ENCODE measurements at places on chromosomes 3 and 15.

- no peak for DNase-seq
Measured at GRCh38 chr3:43330981-43331380, 44.6 kb downstream of the SNRK start.

DNA sequence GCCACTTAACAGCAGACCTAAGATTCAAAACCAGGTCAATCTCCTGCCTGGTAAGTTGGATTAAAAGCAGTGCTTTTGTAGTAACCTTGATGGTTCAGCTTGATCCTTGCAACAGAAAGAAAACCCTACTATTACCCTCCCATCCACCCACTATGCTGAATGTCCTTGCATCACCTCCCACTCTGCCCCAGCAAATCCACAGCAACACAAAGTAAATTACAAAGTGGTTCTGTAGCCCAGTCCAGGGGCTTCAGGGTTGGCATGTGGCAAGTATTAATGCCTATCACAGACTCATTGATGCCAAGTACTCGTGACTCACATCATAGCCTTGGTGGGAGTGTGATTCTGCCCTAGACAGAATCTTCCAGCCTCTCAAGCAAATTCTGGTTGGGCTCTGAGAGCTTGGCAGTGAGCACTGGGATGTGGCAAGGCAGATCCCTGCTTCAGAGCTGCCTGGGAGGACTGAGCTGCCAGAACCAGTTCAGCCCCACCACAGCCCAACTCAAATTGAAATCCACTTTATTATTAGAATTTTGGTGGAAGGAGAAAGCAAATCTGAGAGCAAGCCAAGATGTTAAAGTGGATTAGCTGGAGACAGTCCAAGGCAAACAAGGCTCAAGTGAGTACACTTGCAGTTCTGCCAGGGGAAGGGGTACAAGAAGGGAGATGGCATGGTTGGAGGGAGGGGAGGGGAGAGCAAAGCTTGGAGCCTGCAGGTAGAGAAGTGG, 225.8 kb upstream of the UMPS start:
- DNase-seq, result no peak

- no peak for DNase-seq
Measured at GRCh38 chr3:87425056-87425455, 148.7 kb upstream of the POU1F1 start.

- DNase-seq, result no peak
Measured at GRCh38 chr3:161388855-161389254, 17.5 kb upstream of the SPTSSB start.

- no peak for DNase-seq
Measured at GRCh38 chr3:111311126-111311525, 230.9 kb upstream of the CD96 start.

- DNase-seq, result no peak
Measured at GRCh38 chr15:91849749-91850161, 3.8 kb upstream of the SLCO3A1 start.

DNA sequence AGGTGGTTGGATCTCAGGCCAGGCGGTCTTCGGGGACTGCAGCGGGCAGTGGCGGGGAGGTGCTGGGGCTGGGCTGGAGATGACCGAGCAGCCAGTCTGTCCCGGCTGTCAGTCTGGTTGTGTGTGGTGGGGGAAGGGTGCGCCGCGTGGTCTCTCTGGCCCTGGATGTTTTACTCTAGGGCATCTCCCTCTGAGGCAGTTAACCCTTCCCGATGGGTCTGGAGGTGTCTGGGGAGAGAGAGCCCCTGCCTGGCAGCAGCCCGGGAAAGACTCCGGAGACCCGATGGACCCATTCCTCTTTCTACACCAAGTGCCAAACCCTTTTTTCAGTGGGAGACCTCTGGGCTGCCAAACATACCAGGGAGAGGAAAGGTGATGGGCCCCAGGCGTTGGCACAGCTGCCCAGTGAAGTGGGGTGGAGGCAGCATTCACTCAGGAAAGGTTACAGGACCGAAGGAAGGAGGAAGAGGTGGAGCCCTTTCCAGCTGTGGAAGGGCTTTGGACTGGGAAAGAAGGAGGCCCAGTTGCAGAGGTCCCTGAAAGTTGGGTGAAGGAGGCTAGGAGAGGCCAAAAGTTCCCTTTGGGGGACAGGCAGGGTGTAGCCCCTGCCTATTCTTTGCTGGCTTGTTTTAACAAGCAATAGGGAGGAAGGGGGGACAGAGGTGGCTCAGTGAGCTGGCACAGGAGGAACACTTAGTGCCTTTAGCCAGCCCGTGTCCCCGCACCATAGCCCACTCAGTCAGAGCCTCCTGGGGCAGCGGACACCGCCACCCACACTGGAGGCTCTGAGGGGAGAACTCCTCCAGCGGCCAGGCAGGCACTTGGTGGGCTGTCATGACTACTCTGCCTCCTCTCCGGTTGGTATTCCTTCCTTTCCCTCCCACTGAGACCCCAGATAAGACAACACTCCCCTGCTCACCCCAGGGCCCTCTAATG, 2.7 kb upstream of the BAHD1 start:
- DNase-seq, result no peak

- DNase-seq, result no peak
Measured at GRCh38 chr3:85838921-85839320, 880.1 kb downstream of the CADM2 start.

Measured in epithelial cell of proximal tubule (primary cell).